ENCODE measurements at places on chromosomes 3 and 15.

- DNase-seq = no peak
Observed at GRCh38 chr3:118587847-118588246, 446.8 kb downstream of the IGSF11 start.

- no peak for DNase-seq
Observed at GRCh38 chr3:67940210-67940952, 286.0 kb upstream of the SUCLG2 start.

GRCh38 chr3:153145454-153145853 is 16.6 kb upstream of the RAP2B start:
- no peak for DNase-seq

- no peak for DNase-seq
Observed at GRCh38 chr3:185328324-185329004, 34.5 kb upstream of the MAP3K13 start.

- DNase-seq = no peak
Observed at GRCh38 chr15:75725719-75726607, 13.3 kb upstream of the CSPG4 start.

- no peak for DNase-seq
Observed at GRCh38 chr15:73114064-73114463, 61.8 kb downstream of the NEO1 start.

DNA sequence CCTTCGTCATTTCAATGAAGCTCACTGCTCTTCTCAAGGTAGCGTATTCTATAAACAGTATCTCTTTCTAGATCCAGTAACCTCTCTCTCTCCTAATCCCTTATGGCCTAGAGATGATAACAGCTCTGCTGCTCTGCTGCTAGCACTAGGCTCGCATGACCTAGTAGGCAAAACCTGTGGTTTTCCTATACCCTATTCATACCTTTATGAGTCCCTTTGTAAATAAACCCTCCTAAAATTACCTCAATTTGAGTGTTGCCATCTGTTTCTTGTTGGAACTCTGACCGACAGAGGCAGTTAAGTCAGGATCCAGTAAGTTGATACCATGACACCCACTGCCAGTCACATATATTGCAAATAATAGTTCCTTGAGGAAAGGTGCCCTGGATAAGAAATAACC is 7.3 kb downstream of the CCDC14 start:
- no peak for DNase-seq

All from CD4-positive, alpha-beta T cell treated with Interleukin-12 subunit alpha and Interleukin-12 subunit beta, for 1 hour (primary cell).